Stimulated activated CD8-positive, alpha-beta memory T cell treated with anti-CD3 and anti-CD28 coated beads, Interleukin-15, amount 100 ng/mL, for 4 hours (primary cell): ENCODE measurements at places on chromosomes 12 and 14.
A peak's percentile ranks its signal among the peaks of the same experiment; 100 is the strongest.

- no peak for DNase-seq
Observed at GRCh38 chr14:77043984-77044485, 15.5 kb upstream of the IRF2BPL start.

GRCh38 chr12:55955344-55955743 is 10.5 kb downstream of the PMEL start:
- DNase-seq: no peak

- DNase-seq: no peak
Observed at GRCh38 chr12:89882050-89882449, 173.4 kb upstream of the ATP2B1 start.

DNA sequence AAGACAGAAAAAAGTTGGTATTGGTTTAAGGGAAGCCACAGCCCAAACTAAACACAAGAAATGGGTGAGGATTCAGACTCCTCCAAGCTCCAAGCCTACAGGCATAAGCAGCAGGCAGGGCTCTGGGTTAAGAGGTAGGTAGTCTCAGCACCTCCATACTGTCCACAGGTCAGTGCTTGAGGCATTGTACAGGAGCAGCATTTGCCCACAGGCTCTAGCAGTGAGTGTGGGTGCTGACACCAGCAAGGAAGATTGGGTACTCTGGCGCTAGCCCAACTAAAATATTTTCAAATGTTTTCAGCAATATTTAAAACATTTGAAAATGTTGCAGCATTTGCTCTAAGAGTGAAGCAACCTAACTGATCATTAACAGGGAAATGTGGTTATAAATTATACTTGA is 33.1 kb downstream of the FERMT2 start:
- no peak for DNase-seq

- no peak for DNase-seq
Observed at GRCh38 chr14:76729258-76729657, 32.0 kb upstream of the VASH1 start.

- DNase-seq: no peak
Observed at GRCh38 chr12:64944966-64945365, 120.5 kb downstream of the TBC1D30 start.

DNA sequence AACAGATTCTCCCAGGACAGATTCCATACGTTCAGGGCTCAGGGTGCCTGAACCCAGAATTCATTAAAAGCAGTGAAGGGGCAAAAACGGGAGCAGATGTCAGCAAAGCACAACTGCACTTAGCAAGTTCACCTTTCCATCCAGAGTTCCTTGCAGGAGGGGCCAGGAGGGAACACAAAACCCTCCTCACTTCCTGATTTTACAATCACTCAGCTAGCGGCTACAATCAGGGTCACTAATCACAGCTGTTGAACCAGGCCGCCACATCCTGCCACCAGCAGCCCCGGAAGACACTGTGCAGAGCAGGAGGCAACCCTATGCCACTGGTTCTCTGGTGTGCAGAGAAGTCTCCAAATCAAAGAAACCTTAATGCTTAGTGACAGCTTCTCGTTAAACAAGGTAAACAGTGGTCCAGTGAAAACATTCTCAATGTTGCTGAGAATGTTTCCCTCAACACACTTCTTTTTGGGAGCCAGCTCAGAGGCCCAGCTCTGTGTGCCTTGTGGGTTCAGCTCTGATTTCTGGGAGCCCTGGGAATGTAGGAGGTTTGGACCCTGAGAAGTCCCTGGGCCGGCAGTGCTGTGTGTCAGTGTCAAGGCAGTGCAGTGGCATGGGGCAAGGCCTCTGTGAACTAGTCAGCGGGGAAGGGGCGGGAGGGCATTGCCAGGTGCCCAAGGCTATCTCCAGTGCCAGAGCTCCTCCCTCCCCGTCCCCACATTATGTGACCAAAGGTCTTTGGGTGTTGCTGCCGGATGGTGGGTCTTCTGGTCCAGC is 54.5 kb downstream of the VCPKMT start:
- DNase-seq: peak; percentile 33

DNA sequence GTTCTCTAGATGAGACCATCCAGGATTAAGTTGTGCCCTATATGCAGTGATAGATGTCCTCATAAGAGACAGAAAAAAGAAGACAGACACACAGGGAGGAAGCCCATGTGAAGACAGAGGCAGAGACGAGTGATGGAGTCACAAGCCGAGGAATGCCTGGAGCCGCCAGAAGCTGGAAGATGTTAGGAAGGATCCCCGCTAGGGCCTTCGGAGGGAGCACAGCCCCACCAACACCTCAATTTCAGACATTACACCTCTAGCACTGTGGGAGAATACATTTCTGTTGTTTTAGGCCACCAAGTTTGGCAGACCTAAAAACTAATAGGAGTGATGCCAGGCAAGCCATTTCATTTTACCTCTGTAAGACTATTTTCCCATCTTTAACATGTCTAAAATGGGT is 458.5 kb downstream of the MED13L start:
- DNase-seq: no peak

DNA sequence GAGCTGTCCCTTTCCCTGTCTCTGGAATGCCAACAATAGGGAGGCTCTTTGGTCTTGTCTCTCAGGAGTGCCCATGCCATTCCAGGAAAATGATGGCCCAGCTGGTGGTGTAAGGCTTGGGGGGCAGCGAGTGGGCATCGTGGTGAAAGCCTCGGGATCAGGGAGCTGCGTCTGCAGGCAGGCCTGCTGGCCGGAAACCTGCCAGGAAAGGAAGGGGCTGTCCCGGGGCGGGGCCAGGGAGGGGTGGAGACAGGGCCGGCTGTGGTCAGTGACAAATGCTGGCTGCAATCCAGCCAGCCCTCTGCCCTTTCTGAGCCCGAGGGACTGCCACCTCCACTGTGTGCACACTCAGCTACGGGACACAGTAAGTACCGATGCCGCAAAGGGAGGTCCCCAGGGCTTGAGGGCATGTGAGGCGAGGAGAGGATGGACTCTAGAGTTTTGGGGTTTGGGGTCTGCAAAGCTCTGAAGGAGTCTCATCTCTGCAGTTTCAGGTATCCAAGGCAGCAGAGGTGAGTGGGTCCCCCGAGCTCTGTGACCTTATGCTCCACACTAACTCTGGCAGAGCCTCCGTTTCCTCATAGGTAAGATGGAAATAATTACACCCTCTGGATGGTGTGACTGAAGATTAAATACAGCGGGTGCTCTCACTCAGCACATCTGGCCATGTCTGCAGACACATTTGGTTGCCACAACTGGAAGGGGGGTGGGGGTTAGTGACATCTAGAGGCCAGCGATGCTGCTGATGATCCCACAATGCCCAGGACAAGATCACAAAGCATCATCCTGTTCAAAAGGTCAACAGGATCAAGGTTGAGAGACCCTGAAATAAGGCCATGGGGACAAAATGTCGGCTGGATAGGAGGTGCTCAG is at the start of gene SERPINA5:
Gene SERPINA5 (plus strand): TSS at position 300 of the 873 bp plus-strand sequence. CDS start 5,937 bp downstream, outside the sequence.
- no peak for DNase-seq

GRCh38 chr12:58668871-58669270 is 251.4 kb downstream of the LRIG3 start:
- DNase-seq: no peak

DNA sequence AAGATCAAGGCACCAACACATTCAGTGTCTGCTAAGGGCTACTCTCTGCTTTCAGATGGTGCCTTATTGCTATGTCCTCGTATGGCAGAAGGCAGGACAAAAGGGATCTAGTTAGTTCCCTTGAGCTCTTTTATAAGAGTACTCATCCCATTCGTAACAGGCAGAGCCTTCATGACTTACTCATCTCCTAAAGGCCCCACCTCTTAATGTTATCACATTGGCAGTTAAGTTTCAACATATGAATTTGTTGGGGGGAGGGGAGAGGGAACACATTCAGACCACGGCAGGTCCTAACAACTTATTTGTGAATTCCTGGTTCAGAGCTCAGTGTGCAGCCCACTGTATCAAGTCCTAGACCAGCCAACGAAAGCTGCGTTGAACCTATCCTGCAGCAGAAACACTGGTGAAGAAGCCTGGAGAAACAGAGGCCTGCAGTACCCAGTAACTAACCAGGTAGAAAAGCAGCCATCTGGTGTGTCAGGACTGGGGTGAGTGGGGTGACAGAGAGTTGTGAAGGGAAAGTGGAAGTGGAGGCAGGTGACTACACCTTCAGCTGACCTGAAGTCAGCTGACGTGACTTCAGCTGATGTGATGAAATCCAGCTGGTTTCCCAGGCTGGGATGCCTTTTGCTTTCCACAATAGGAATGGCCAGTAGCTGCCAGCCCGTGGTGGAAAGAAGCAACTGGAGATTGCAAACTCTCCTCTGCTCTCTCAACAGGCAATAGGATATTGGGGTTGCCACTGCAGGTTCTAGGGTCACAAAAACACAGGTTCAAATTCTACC is 101.6 kb upstream of the PLXNC1 start:
- no peak for DNase-seq

- DNase-seq: no peak
Observed at GRCh38 chr12:49972641-49973360, at the start of gene AQP6. Gene AQP6, plus strand, starts transcription at chr12:49972947. Its CDS starts 227 bp downstream, at chr12:49973174.
